Stimulated activated CD4-positive, alpha-beta T cell treated with anti-CD3 and anti-CD28 coated beads, Interleukin-4, amount 100 ng/mL, for 4 hours (primary cell): ENCODE measurements at places on chromosomes 13 and 19.
A peak's percentile ranks its signal among the peaks of the same experiment; 100 is the strongest.

- no peak for DNase-seq
These were observed 715.7 kb downstream of the DIAPH3 start for GRCh38 chr13:59447846-59448620.

DNA sequence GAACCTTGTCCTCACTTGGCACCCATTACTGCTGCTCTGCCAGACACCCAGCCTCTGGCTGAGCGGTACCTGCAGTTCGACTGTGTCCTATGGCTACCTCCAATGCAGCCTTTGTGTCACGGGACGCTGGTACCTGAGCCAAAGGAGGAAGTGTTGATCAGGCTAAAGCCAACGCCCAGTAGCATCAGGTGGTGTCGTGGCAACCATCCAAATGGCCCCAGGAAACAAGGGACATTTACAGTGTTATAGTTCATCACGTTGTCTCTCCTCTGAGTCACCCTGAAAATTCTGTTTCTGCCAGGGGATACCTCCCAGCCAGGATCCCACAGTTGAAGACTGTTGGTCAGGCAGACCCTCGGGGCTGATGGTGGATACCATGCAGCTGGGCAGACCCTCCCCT, 10.1 kb downstream of the RHPN2 start:
- DNase-seq: no peak

DNA sequence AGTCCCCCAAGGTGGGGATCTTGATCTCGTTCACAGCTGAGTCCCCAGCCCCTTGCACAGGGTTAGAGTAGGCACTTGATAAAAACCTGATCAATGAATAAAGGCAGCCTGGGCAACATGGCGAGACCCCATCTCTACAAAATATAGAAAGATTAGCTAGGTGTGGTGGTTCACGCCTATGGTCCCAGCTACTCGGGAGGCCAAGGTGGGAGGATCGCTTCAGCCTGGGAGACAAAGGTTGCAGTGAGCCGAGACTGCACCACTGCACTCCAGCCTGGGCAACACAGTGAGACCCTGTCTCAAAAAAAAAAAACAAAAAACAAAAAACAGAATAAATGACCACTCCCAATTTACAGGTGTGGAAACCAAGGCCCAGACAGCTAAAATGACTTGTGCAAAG, 4.8 kb downstream of the YIF1B start:
- no peak for DNase-seq

- no peak for DNase-seq
These were observed 222.4 kb downstream of the NBEA start for GRCh38 chr13:35164324-35164932.

GRCh38 chr19:56121180-56122167, at the start of gene ZNF787:
ZNF787 (minus strand) TSS chr19:56121295; CDS start chr19:56103217, 18,078 bp downstream.
- peak; percentile 97 for DNase-seq

DNA sequence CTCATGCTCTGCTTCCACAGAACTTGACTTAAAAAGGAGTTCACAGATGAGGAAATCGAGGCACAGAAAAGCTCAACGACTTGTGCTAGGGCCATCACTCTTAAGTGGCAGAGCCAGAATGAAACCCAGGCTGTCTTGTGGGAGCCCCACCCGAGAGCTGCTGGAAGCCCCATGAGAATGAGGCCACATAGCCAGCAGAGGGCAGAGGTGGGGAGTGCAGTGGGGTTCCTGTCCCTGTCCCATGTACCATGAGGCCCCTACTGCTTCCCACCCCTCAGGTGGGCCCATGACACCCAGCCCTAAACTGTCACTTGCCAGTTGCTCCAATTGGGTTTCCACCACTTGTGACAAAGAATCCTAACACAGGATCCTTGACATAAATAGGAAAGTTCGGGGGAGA, 175.9 kb downstream of the IRS2 start:
- peak; percentile 7 for DNase-seq

- no peak for DNase-seq
These were observed 34.8 kb downstream of the DGKH start for GRCh38 chr13:42083138-42083770.

DNA sequence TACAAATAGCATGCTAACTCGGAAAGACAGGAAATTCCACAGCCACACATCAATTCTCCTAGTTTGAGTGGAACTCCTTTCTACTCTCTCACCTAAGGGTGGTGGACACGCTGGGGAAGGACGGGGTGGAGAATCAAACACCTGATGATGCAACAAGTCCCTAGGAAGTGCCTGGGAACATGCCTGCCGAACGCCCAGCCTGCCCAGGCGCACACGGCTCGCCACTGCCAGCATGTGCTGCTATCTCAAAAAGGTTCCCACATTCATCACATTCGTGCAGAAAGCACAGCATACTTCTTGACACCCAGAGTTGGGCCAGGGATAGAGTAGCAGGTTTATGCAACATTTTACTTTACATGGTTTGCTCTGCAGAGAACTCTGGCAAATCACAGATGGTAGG, 164.6 kb downstream of the ABCC4 start:
- DNase-seq: no peak

DNA sequence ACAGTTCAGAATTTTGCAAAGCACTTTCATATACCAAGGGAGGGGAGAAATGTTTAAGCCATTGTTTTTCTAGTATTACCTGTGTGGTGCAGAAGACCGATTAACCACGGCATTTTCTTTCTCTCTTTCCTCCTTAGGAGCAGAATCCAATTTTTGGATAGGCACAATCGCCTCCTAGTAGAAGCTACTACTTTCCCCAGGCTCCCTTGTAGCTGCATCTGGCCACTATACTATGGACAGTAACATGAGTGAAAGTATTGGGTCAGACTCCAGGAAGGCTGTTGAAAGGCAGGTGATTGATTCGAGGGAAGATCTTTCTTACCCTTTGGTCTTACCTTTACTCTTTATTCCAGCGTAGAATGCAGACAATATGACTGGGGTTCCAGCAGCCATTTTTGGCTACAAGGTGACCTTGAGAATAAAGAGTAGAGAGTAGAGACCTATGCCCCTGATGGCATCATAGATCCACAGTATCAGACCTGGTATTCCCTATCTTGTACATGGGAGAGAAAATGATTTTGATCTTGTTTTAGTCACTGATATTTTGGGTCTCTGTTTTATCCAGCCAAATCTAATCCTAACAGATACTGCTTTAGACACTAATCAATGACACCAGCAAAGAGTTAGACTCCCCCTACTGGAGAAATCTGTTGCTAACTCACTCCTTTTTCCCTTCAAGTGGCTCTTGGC, 77.0 kb downstream of the LRRC63 start:
- DNase-seq: no peak

DNA sequence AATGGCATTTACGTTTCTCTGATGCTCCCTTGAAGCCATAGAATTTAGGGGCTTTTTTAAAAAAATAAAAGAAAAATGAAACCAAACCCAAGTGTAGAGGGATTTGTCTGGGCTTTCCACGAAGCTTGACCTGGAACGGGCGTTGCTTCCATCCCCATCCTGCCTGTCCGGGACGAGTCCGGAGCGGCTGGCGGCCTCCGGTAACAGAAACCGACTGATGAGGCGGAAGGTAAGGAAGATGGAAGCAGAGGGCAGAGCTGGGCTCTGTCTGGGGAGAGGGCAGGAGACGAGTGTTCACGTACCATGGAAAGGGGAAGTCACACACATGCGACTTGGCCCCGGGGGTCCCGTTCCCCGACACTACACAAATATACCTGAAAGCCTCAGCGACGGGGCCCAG, 34.3 kb downstream of the BTBD2 start:
- no peak for DNase-seq

- no peak for DNase-seq
These were observed 367.5 kb downstream of the SLITRK6 start for GRCh38 chr13:85431720-85432119.

DNA sequence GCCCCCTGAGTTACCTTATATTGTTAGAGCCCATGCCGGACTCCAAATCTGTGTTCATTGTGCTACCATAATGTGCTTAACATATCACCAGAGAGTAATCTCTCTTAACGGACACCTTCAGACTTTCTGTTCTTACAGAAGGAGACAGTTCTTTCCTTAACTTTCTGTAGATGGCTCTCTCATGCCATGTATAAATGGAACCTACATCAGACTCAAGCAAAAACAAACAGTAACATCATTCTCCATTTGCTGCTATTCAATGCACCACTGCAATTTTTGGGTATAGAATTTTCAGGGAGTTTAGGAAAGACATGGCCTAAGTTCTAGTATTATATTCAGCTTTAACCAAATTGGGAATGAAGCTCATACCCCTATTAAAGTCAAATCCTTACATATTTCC, 12.6 kb upstream of the UGGT2 start:
- DNase-seq: no peak

DNA sequence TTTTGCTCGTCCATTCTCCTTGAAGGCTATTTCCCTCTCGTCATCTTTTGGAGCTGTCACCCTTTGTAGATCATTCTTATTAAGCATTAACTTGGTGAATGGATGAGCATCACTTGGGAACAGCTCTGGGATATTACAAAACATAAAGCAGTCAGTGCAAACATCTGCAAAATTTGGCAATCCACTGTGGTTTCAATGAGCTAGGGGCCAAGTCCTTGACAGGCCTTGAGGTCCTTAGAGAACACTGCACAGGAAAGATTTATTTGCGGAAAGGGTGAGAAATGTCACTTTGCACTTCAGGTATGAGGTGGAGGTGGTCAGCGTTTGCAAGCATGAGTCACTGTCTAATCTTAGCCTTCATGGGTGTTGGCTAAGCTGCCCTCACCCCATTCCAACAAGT, 239.7 kb upstream of the MAB21L1 start:
- no peak for DNase-seq

DNA sequence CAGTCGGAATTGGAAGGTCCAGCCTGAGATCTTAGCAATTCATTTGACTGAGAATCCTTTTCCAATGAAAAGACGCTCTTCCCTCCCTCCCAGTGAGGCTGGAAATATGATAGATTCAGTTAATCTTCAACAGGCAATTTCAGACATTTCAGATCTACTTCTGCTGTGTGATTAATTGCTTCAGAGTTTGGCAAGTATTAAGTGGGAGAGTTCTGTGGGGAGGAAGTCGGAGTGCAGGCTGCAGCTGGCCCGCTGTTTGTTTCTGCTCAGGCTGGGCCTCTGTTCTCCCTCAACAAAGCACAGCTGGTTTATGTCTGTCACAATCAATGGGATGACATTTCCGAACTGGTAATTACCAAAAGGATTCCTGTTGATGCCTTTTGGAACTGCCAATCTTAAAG, 178.2 kb downstream of the NDFIP2 start:
- no peak for DNase-seq

GRCh38 chr13:23059173-23059572, 121.6 kb upstream of the SGCG start:
- DNase-seq: no peak

- DNase-seq: no peak
These were observed 232.7 kb downstream of the KLF12 start for GRCh38 chr13:73901324-73902068.

DNA sequence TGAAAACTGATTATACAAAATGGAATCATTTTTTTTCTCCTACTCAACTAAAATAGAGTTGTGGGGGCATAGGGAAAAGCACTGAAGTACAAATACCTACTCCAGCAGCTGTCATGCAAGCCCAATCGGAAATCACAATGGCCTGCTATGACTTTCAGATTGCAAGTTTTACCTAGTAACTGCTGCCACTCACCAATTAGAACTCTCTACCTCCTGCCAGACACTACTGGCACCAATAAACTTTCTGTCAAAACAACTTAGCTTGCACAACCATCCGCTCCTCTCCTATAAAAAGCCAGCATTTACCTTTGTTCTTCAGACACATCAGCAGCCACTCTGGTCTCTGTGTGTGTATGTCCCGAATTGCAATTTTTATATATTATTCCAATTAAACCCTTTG, 9.3 kb upstream of the TRPC4 start:
- DNase-seq: no peak

DNA sequence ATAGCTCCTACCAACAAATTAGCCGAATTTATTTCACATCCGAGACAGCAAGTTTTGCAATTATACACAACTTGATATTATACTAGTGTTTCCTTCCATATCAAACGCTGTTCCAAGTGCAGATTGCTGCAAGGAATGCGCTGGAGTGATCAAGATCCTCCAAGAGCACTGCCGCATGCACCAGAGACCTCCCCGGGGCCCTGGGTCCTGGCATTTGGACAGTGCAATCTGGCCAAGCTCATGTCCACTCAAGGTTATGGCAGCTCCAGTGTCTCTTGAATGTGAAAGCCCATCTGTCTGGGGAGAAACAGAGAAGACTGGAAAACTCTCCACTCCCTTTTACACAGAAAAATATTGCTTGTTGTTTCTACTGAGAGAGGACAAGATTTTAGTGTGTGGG, 111.9 kb downstream of the HSPH1 start:
- DNase-seq: no peak

- no peak for DNase-seq
These were observed 11.9 kb downstream of the CYP4F12 start for GRCh38 chr19:15684828-15685227.

DNA sequence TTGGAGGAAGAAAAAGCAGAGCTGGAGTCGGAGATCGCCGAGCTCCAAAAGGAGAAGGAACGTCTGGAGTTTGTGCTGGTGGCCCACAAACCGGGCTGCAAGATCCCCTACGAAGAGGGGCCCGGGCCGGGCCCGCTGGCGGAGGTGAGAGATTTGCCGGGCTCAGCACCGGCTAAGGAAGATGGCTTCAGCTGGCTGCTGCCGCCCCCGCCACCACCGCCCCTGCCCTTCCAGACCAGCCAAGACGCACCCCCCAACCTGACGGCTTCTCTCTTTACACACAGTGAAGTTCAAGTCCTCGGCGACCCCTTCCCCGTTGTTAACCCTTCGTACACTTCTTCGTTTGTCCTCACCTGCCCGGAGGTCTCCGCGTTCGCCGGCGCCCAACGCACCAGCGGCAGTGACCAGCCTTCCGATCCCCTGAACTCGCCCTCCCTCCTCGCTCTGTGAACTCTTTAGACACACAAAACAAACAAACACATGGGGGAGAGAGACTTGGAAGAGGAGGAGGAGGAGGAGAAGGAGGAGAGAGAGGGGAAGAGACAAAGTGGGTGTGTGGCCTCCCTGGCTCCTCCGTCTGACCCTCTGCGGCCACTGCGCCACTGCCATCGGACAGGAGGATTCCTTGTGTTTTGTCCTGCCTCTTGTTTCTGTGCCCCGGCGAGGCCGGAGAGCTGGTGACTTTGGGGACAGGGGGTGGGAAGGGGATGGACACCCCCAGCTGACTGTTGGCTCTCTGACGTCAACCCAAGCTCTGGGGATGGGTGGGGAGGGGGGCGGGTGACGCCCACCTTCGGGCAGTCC, 5.0 kb downstream of the FOSB start:
- no peak for DNase-seq

GRCh38 chr13:86155756-86156155, 356.5 kb upstream of the SLITRK6 start:
- no peak for DNase-seq

- DNase-seq: no peak
These were observed 27.3 kb upstream of the ZSCAN5A start for GRCh38 chr19:56341948-56342347.

- no peak for DNase-seq
These were observed 478 bp downstream of the CLC start for GRCh38 chr19:39737351-39737750.

DNA sequence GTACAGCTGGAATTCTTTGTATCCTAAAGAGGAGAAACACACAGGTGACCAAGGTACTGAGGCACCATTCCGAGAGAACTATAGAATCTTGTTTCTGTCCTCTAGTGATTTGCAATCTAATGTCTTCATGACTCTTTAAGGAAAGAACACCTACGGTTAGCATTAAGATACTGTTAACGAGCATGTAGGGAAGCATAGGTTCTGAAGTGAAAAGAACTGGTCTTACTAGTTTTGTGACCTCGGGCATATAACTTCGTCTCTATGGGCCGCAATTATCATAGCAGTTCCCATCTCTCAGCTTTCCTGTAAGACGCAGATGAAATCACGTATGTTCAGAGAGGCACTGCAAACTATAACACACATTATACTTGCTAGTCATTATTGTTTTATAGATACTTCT, 193.0 kb upstream of the NBEA start:
- DNase-seq: no peak

- no peak for DNase-seq
These were observed 65.9 kb upstream of the ADGRL1 start for GRCh38 chr19:14271840-14272239.
